A549 treated with RU486 at 1 μM for 4 hours (cell line): ENCODE measurements at places on chromosomes 12 and 14. TPM values are rescaled to one million over a fixed set of nuclear protein-coding genes. Genes with fewer than 3 reads are reported as not detected.

The UNC79 gene
- total RNA-seq = 0.02 to 0.03 TPM in 2 of 5 replicates, not detected in the others

The CLEC7A gene
- total RNA-seq = not detected in 5 replicates

The CLEC2A gene
- not detected in 5 replicates for total RNA-seq

The HAL gene
- 0.21 to 0.51 TPM (median 0.27 TPM) in 4 of 5 replicates, not detected in the other for total RNA-seq

The PLBD1 gene
- total RNA-seq = 3.8 to 5.3 TPM (median 4.2 TPM) in 5 replicates

The PRORP gene
- 30.2 to 39.0 TPM (median 33.0 TPM) in 5 replicates for total RNA-seq

The AKAP3 gene
- 0.03 to 0.41 TPM (median 0.29 TPM) in 4 of 5 replicates, not detected in the other for total RNA-seq

The VASH1 gene
- total RNA-seq = 2.7 to 4.9 TPM (median 3.4 TPM) in 5 replicates

The NPAS3 gene
- total RNA-seq = not detected in 5 replicates

The TAS2R7 gene
- not detected in 5 replicates for total RNA-seq

The PPFIA2 gene
- 0.55 TPM in 1 of 5 replicates, not detected in the others for total RNA-seq

The FOXJ2 gene
- 6.6 to 10.0 TPM (median 9.9 TPM) in 5 replicates for total RNA-seq

The TNFAIP2 gene
- 298 to 395 TPM (median 349 TPM) in 5 replicates for total RNA-seq

The ENDOU gene
- total RNA-seq = not detected in 5 replicates
